ENCODE measurements at places on chromosomes 2 and 18.
A peak's percentile ranks its signal among the peaks of the same experiment; 100 is the strongest.

GRCh38 chr18:68152770-68153169 lies 562.1 kb downstream of the TMX3 start:
- no peak for DNase-seq

- DNase-seq: no peak
Observed at GRCh38 chr2:155060896-155061295, 362.4 kb downstream of the KCNJ3 start.

DNA sequence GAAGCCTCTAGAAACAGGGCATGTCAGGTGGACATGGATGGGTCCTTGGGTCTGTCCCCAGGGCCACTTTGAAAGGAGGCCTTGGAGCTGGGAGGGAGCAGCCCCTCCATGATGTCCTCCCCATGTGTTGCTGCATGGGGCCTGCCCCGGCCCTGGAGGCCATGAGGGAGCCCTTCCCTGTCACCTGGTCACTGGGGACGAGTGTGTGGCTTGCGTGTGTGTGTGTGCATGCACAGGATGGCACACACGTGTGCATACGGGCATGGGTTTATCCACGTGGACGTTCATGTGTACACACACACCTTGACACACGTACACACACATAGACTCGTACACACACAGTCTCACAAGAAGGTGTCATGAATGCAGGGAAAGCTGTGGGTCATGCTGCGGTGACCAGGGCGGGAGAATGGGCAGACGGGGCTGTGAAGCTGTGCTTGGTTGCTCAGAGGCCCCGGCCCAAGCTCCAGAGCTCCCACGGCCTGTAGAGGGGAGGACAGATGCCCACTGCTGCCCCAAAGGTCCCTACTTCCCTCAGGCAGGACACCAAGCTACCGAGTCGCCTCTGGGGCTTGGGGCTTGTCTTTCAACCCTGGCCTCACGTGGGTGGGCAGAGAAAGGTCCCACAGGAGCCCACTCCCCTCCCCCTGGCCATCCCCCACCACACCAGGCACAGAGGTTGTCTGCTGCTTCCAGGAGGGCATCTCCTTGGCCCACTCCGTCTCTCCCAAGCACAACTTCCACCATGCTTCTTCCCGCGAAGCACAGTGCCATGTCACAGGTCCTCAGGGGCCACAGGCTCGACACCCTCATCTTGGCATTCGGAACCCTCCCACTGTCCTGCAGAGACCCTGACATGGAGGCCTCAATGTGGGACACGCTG lies 42.3 kb upstream of the GPC1 start:
- no peak for DNase-seq

DNA sequence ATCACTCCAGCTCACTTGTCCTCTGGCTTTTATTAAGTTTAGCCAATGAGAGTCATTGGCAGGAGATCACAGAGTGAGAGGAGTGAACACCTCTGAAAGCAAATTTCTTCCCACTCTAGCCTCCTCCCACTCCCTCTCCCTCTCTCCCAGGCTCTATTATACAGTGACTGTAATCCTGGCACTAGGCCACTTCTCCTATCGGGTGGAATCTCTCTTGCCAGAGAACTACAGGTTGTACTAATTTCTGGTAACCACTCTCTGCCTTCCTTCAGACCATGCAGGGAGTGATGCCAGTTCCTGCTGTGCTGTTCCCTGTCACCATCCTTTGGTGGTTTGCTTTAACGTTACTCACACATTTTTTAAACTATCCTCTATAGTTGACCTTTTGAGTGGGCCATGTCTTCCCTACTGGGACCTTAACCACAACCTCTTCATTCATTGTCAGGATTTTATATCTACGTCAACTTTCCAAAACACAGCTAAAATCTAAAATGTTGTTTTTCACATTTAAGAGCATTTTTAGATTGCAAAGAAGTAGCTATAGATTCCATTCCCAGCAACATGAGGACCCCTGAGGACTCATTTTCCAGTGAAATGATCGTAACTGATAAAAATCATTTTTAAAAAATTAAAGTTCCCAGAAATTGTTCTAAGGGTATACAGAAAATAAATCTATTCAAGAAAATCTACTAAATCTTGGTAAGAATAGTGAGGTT lies 217.1 kb downstream of the MREG start:
- no peak for DNase-seq

- peak; percentile 6 for DNase-seq
Observed at GRCh38 chr2:105376789-105377240, 22.0 kb downstream of the FHL2 start.

- DNase-seq: no peak
Observed at GRCh38 chr18:68840554-68841263, 42.8 kb downstream of the CCDC102B start.

DNA sequence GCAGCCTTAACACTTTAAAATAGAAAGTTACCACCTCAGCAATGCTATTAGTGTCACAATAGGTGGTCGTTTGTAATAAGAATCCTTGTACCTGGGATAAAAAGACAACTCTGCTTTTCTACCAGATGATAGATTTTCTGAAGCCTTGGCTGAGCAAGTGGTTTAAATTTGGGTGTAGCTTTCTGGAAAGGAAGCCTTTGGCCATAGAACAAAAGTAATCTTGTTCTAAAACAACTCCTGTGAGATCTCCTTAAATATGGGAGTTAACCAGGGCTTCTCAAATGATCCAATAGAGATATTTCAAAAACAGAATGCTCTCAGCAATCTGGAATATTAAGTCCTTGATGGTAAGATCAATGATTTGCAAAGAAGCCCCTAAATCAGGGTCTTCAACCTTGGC lies 261.6 kb downstream of the ZNF516 start:
- DNase-seq: no peak

- no peak for DNase-seq
Observed at GRCh38 chr2:67571785-67572718, 174.9 kb downstream of the ETAA1 start.

DNA sequence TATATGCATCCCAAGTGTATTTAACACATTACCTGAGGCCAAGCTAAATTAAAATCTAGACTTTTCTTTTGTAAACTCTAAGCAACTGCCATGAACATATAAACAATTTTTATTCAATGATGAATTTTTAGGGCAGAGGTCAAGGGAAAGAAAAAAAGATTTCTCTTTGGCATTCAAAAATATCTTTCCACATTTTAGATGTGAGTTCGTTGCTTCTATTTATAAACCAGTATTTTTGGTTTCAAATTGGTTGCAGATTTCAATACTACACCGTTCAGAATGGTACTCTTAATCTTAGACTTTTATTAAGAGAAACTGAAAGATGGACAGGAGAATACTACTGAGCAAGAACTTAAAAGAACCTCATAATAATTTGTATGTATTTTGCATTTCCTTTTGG lies 293.6 kb upstream of the CCDC68 start:
- no peak for DNase-seq

Measured in RWPE2 (cell line).